ENCODE measurements at places on chromosomes 2 and 18.
A peak's percentile ranks its signal among the peaks of the same experiment; 100 is the strongest.

GRCh38 chr2:69469375-69469774, 32.1 kb upstream of the NFU1 start:
- no peak for DNase-seq

GRCh38 chr2:223459328-223459939, 142.7 kb downstream of the SCG2 start:
- DNase-seq: no peak

DNA sequence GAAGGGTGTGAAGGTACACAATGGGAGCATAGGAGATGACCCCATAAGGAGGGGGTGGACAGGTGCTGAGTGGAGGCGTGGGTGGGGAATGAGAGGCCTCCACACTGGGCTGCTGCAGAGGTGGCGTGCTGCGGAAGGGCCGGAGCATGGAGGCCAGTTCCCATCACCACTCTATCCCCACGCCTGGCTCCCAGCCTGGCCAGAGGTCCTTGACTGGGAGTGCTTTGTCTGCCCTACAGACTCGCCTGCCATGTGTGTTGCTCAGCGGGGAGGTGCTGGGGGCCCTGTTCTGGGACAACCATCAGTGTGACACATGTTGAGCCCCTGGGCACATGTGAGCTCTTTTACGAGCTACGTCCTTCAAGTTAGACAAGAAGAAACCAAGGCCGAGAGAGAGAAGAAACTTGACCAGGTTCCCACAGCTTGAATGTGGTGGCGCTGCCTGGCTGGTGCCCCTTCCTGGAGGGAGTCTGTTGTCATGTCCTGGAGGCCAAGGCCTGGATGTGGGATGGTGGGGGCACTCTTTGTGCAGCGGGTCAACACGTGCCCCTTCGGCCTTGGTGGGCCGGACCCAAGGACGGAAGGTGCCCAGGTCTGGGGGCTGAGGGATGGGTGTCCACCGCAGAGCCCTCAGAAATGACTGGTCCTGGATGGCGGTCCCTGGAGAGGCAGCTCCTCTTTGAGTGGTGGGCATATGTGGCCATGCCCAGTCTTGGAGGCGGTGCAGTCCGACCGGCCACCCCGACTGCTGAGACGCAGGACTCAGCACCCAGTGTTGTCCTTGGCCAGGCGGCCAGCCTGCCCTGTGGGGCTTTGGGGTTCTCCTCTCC, 1.2 kb upstream of the INPP5D start:
- no peak for DNase-seq

DNA sequence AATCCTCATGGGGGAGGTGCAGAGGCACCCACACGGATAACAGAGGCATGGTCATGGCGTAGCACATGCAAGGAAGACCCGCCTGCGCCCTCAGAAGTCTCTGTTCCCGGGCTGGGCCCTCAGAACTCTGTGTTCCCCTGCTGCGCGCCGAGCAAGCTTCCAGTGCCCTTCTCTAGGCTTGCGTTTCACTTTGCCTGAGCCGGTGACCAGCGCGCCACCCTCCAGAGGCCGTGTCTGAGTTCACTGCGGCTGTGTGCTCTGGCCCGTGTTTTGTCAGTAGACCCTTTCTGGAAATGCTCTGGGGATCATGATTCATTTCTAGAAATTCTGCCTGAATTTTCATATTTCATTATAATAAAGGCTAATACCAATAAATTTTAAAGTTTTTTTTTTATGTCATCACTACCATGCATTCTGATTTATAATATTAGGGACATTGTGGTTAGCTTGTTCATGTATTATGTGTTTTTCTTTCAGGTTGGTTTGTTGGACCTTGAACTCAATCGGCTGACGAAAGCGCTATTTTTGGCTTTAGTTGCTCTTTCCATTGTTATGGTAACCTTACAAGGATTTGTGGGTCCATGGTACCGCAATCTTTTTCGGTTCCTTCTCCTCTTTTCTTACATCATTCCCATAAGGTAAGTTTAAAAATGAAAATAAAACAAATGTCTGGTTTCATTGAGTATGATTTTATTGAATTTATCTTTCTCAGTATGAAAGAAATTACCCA, 142.7 kb upstream of the NFATC1 start:
- DNase-seq: no peak

- DNase-seq: no peak
Measured at GRCh38 chr2:38850045-38850444, 25.7 kb downstream of the DHX57 start.

DNA sequence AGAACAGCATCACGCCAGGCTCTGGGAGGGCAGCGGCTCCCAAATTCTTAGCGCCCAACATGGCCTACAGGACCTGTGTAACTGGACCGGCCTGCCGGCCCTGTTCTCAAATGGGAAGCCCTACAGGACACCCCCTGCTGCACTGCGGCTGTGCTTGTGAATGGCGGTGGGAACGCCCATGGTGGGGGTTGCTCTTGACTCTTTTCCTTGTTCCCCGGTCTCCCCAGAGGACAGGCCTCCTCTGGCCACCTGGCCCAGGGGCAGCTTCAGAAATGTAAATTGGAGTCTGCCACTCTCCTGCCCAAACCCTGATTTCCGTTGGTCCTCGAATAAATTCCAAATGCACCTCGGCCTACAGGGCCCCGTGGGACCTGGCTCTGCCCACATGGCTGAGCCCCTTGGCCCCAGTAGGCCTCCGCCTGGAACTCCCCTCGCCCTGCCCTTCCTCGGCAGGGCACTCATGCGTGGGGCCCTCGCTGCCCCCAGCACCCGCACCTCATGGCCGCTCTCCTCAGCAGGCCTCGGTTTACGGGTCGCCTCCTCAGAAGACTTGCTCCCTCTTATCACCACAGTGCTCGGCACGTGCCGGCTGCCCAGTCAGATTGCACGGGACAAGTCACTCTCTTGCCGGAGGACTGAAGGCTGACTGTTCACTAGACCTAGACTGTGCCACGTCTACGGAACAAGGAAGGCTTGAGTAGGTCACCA, 29.4 kb downstream of the KCNIP3 start:
- DNase-seq: no peak

- no peak for DNase-seq
Measured at GRCh38 chr2:145919477-145919876, 1399.6 kb upstream of the ZEB2 start.

DNA sequence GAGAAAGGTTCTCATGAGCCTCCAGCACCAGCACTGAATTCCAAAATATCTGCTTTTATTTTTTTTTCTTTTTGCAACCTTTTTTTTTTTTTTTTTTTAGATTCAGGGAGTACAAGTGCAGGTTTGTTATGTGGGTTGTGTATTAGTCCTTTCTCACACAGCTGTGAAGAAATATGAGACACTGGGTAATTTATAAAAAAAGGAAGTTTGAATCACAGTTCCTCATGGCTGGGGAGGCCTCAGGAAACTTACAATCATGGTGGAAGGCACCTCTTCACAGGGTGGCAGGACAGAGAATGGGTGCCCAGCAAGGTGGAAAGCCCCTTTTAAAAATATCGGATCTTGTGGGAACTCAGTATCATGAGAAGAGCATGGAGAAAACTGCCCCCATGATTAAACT, 7.9 kb upstream of the TMX3 start:
- DNase-seq: no peak

DNA sequence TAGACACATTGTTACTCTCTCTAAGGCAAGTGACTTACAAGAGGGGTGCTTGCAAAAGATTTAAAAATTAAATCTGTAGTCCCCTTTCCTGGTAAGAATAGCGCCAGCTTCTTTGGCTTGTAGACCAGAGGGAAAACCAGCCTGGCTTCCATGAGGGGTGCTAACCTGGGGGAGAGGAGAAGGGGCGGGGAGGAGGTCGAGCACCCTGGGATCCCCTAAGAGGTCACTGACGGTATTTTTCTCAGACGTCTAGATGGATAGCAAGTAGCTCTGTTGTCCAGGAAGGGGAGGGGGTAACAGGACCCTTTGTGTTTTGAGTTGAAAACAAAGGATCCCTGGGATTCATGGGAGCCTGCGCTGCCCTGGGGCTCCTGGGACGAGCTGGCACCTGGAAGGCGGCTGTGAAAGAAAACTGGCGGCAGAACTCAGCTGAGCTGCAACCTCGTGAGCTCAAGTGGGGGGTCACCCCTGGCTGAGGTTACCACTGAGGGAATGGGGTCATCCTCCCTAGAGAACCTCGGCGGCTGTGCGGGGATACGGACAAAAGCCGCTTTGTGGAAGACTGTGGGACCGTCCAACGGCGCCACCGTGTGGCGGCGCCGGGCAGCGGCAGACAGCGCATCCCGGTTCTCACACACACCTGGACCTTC, 37.8 kb upstream of the MRPL19 start:
- peak; percentile 20 for DNase-seq

DNA sequence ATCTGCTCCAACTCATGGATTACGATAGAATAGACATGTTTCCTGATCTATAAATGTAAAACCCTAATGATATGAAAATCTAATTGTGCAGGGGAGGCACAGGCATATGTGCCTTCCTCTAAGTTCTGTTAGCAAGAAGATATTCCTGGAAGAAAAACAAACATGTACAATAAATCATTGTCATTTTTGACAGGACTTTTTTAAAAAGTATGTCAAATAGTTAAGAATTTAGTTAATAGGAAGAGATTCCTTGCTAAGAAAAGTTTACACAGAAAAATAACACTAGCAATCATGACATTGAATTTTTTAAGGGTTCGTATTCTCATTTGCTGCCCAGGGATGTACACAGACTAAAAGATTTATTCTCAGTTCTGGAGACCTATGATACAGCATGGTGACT, 15.3 kb upstream of the CREB1 start:
- DNase-seq: no peak

DNA sequence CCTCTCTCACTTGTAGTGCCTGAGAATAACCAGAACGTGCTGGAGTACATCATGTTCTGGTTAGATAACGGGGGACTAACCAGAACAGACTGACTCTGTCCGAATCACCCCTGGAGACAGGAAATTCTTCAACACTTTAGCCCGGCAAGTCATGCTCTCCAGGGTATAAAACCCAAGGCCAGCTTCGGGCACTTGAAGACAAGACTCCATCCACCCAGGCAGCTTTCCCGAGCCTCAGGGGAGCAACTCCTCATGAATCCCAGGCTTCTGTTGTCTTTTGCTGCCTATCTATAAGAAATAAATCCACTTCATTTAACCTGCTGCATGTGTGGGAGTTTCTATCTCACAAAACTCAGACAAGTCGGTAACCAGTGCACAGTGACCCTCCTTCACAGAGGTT, 99.6 kb downstream of the KCNF1 start:
- no peak for DNase-seq

DNA sequence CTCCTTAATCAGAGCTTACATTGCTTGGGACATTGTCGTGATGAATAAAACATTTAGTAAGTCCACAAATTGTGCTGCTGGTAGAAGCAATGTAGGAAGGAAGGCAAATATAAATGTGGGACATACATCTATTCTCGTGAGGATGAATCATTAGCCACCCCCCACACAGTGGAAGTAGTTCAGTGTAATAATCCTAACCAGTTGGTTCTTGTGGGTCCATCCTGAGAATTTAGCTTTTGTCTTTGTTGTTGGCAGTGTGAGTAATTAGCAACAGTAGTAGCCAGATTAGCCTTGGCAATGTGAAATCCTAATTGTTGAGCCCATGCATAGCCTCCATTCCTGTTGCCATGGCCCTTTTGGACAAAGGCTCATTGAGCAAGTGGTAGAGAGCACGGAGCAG, 532.1 kb downstream of the FBXO15 start:
- no peak for DNase-seq

DNA sequence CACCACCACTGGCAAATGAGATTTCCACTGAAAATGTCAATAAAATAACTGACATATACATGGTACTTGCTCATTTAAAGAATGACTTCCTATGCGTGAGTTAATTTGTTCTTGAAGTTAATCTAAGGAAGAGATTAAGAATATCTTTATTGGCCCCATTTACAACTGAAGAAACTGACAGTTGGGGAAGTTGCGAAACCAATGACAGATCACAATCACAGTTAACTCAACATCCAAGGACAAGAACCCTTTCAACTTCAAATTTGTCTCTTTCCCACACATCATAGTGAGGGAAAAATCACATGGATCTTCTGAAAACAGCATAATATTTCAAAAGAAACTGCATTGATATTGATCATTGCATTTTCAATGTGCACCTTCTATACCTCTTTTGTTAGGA, 565.4 kb downstream of the IRS1 start:
- no peak for DNase-seq

DNA sequence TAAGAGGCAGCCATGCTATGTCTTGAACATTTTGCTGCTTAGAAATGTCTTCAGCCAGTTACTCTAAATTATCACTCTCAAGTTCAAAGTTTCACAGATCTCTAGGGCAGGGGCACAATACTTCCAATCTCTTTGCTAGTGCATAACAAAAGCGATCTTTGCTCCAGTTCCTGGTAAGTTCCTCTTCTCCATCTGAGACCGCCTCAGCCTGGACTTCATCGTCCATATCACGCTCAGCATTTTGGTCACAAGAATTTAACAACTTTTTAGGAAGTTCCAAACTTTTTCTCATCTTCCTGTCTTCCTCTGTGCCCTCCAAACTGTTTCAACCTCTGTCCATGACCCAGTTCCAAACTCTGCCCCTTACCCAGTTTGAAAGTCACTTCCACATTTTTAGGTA, 8.8 kb upstream of the SLC35F5 start:
- DNase-seq: no peak

- no peak for DNase-seq
Measured at GRCh38 chr2:157438863-157439823, 4.7 kb downstream of the CYTIP start.

DNA sequence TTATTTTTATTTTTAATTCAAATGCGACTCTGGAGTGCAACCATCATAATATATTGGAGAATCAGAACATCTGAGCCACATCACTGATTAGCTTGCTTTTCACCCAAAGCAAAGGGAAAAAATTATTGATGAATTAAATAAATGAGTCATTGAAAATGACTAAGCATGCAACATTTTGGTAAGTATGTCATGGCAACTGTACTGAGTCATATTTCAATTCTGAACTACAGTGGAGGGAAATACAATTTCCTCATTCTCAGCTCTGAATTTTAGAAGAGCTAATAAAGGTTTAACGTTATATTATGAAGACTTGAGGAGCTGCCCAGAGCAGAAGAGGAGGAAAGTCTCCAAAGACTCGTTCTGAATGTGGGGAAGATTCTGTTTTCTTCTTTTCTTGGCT, 89.6 kb upstream of the CCDC68 start:
- no peak for DNase-seq

DNA sequence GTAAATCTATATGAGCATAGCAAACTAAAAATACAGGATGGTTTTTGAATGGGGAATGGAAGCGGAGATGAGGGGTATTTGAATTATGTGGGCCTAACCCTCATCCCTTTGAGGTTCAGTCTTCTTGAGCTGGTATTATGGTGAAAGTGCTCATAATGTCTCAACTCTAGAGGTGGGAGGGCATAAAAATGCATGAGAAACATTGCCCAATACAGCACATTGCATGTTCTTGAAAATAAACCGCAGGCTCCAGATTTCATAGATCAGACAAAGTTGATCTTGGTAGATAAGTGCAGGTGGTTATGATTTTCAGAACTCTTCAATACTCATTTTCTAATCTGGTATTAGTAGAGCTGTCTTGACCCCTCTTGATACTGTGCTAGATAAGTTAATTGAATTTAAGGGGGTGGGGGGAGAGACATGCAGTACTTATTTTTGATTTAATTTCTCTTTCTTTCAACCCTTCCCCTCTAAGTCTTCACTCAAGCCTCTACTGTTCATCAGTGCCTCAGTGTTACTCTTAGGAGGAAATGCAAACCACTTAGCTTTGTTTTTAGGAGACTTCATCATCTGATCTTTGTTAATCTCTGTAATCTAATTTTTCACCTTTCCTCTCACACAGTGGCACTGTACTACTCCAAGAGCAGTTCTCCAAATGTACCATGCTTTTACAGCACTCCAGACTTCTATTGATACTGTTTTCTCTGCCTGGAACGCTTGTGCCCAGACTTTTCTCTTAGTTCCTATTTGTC, 22.2 kb downstream of the XRCC5 start:
- no peak for DNase-seq

- no peak for DNase-seq
Measured at GRCh38 chr2:86622519-86623042, 1.1 kb downstream of the RNF103 start.
